CD4-positive, alpha-beta T cell treated with Interleukin-6 at 100 ng/mL for 8 hours (primary cell): ENCODE measurements at places on chromosomes 2 and 18.

DNA sequence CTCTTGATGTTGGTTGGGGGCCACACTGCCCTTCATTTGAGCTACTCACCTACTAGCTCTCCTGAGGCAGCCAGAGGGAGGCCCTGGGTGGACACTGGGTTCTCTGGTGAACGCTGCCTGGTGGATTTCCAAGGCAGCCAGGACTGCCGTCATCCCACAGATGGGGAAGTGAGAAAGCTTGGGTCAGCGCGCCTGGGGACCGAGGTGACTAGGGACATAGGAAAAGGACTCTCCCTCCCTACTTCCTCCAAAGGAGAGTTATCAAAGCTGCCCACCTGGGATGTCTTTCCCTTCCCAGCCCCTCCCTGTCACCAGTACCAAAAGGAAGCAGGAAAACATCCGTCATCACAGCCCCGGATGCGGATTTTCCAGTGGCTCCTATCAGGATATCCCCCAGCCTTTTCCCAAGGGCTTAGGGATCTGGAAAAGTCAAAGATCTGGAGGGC is 3.8 kb upstream of the SEMA4C start:
- DNase-seq: no peak

- DNase-seq: no peak
Measured at GRCh38 chr2:158460632-158461297, 4.0 kb downstream of the PKP4 start.

GRCh38 chr2:236054125-236054524 is 114.1 kb downstream of the GBX2 start:
- no peak for DNase-seq

DNA sequence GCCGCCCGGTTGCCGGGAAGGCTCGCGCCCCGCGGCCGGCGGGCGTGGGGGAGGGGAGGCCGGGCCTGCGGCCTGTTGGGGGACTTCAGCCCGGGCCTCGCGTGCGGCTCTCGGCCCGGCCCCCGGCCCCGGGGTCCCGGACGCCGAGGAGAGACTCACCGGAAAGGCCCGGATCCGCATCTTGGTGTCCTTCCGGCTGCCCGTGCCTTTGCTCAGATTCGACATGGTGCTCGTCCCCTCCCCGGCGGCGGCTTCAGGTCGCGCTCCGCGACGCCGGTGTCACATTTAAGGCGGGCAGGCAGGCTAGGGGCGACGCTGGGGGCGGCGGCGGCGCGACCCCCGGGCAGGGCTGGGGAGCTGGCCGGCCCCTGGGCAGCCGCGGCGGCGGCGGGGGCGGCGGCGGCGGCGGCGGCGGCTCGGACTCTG is 365 bp downstream of the CUL3 start:
- DNase-seq: peak; percentile 49

DNA sequence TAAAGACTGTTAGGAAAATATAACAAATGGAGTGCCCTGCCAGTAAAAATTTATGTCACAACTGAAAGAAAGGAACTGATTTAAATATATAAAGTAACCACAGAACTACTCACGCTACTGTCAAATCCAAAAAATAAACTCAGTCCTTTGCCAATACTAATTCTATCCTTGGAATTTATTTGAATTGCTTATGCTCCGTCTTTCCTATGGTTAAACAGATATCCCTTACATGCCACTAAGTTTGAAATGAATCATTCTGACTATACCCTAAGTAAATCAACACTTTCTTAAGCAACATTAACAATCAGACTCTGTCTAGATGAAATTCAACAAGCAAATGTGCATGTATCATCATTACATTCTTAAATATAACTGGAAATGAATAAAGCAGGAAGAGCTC is 9.8 kb downstream of the HNRNPLL start:
- DNase-seq: no peak

DNA sequence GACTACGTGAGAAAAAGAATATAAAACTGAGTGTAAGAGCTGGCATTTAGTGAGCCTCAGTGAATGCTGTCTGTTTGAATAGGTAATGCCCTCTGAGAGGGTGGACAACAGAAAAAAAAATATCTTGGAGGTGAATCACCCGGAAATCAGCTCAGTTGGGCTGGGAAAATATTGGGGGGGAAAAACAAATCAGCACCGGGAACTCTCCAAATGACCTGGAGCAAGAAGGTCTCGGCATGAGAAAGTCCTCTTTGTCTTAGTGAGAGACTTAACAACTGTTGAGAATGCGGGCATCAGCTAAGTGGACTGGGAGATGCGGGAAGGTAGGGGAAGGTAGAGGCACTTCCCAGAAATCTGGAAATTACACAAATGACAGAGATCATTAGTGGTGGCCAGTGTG is 109.4 kb upstream of the POU3F3 start:
- no peak for DNase-seq

DNA sequence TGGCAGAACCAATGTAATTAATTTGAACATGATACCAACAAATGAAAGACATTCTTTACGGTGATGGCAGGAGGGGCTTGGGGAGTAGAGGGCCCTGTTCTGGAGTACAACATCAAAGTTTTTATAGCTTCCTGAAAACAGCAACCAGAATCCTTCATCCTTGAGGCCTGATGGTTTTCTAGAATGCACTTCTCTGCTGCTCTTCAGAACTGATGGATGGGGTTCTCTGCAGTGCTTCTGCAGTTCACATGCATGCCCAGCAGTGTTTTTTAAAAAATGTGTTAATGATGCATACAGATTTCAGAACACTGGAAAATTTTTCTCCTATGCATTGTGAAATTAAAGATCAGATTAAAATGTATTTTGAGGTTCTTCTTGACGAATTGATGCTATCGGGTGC is 2.5 kb downstream of the LTBP1 start:
- DNase-seq: no peak
